ENCODE measurements at places on chromosomes 5 and 9.

- no peak for DNase-seq
These were observed 670.1 kb upstream of the CDH9 start for GRCh38 chr5:27708534-27708933.

GRCh38 chr5:149924486-149924885, 20.1 kb downstream of the PDE6A start:
- no peak for DNase-seq

DNA sequence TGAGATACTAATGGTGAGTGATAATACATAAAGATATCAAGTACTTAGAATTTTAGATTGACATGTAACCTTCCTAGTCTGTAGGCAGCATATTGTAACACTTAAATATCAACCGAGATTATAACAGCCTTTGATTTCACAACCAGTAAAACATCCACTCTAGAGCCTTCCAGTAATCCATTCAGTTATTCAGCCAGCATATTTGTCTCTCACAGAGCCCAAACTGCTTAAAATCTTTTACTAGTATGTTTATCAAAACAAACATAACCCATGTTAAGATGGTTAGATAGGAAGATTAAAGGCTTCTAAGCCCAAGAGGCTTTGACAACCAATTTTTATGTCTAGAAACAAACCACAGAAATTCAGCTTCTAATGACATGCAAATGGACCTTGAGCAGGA, 177.9 kb upstream of the FST start:
- no peak for DNase-seq

DNA sequence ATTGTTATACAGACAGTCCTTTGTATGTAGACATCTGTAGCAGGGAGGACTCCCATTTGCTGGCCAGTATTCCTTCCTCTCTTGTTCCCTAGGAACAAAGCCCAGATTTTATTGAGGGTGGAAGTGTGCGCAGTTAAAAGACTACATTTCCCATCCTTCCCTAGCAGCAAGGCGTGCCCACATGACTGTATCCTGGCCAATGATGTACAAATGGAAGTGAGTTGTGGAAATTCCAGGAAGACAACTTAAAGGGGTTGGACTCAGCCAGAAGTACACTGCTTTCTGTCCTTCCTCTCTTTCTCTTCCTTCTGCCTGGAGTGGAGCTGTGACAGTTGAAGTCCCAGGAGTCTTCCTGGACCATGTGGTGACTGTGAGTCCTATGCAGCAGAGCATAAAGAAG, 89.0 kb downstream of the HRH2 start:
- no peak for DNase-seq

GRCh38 chr9:37650873-37651768, at the start of gene FRMPD1:
Gene FRMPD1, plus strand, starts transcription at chr9:37650954. Its CDS starts 41,688 bp downstream, at chr9:37692642.
- peak; percentile 17 for DNase-seq

DNA sequence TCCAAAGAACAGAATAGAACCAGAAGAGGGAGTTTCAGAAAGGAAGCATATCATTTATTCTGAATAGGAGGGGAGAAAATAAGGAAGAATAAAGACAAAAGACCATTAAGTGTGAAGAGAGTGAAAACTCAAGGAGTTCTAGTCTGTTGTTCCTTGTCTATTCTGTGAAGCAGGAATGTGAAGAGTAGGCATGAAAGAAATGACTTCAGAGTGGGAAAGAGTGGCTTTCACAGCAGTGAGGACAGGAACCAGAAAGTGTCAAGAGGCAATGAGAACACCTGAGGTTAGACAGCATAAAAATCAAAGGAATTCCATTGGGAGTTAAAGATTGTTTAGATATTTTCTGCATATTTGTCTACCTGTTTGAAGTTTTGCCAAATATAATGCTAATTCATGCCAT, 768.8 kb upstream of the GRAMD2B start:
- no peak for DNase-seq

- DNase-seq, result no peak
These were observed 580.5 kb downstream of the TLE1 start for GRCh38 chr9:81108821-81109220.

DNA sequence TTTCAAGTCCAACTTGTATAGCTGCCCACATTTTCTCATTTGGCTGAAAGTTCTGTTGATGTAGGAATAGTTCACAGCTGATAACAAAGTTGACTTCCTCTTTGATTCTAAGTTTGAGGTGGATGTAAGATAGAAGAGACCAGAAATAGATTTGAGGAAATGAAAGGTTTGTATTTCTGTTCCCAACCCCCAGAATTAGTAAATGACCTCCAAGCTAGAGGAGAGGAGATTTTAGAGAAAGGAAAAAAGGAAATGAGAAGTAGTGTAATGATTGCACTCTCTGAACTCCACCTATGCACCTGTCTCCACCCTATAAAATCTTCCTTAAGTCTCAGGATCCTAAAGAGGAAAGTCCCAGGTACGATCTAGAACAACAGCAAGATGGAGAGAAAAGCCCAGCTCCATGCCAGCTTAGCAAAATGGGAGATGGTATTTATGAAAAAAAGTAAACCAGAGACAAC, 130.4 kb upstream of the POC5 start:
- DNase-seq, result no peak

DNA sequence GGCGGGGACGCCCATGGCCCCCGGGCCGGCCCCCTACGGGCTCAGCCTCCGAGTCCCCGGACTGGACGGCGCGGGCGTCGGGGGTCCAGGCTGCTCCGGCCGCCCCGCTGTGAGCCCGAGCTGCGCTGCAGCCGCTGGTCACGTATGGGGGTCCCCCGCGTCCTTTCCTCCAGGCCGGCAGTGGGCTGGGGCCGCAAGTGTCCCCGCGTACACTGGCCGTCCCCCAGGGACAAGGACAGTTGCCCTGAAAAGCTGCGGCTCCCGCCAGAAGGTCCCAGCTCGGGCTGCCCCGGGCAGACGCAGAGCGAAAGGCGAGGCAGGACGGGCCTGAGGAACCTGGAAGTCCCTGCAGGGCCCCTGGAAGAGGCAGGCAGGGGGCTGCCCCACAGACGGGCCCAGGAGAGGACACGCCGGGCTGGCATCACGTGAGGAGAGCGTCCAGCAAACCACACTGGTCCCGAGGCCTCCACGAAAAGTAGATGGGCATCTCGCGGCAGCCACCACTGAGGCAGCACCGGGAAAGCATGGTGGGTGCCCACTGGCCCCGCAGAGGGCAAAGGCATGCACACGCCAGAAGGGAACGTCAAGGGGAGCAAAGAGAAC, 3.3 kb upstream of the NKD2 start:
- no peak for DNase-seq

- no peak for DNase-seq
These were observed 94.2 kb downstream of the ADAMTS19 start for GRCh38 chr5:129554134-129554904.

DNA sequence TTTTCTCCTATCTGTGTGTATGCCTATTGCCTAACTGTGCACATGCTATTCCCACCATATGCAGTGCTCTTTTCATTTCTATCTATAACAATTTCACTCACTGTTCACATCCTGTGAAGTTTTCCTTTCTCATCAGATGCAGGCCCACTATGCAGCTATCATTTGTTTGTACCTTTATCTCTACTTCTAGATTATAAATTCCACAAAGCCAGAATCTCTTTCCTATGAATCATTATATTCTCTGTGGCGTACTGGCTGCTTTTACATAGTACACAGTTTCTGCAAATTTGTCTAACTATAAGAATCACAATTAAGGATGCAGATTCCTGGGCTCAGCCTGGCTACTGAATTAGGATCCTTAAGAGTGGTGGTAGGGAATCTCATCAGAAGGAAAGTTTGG, 600.8 kb upstream of the ARRDC3 start:
- DNase-seq, result no peak

- DNase-seq, result no peak
These were observed 618.7 kb upstream of the CDH6 start for GRCh38 chr5:30574761-30575160.

GRCh38 chr5:175883506-175883905, 12.1 kb downstream of the CPLX2 start:
- no peak for DNase-seq

DNA sequence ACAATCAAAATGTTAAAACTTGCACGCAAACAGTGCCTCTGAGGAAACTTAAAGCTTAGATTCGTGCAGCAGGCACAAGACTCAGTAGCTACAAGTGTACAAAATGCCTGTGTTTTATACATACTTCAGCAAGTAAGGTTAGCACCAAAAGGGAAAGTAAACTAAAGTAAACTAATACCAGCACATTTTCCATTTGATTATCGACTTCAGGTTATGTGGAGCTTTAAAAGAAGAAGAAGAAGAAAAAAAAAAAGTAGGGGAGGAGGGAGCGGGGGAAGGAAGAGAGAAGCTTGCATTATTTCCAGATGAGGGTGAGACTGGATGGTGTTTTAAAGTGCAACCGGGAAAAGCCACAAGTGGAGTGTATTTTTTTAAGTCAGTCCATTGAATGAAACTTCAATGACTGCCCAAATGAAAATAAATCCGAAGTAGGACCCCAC, 596 bp upstream of the ADAMTS6 start:
- no peak for DNase-seq

GRCh38 chr5:72653586-72653985, 146.4 kb upstream of the ZNF366 start:
- DNase-seq, result no peak

- no peak for DNase-seq
These were observed 24.6 kb downstream of the RFK start for GRCh38 chr9:76369583-76369982.

DNA sequence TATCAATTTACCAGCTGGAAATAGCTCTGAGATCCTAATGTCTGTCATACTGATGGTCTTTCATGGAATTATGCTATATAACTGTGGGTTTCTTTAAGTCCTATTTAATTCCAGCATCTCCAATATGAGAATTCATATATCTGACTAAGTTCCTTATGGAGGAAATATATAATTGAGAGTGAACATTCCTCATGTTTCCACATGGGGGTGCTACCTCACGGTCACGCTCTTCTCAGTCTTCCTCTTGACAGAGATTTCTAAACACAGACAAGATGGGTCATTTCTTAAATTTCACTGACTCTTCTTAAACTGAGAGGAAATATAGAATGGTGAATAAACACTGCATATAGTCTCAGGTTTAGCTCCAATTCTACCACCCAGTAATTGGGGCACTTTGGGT, 212.1 kb downstream of the SLF1 start:
- DNase-seq, result no peak

- DNase-seq, result no peak
These were observed 48.7 kb upstream of the C5orf47 start for GRCh38 chr5:173940269-173940668.

DNA sequence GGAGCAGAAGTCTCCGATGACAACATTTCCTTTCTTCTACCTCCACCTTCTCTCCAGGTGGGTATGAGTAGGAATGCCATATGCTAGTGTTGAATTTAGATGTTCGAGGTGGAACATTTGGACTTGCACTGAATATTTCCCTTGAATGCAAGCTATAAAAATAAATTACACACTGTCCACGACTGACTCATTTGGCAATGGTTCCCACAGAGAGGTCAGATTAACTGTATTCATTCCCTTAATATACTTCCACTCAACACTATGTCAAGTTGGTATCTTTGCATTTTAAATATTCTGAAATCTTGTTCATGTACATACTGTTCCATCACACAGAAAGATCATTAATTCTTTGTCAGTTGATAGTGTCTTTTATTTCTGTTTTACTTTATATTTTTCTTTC, 222.6 kb upstream of the PIK3R1 start:
- DNase-seq, result no peak

- no peak for DNase-seq
These were observed 11.8 kb upstream of the REEP5 start for GRCh38 chr5:112933651-112934365.

DNA sequence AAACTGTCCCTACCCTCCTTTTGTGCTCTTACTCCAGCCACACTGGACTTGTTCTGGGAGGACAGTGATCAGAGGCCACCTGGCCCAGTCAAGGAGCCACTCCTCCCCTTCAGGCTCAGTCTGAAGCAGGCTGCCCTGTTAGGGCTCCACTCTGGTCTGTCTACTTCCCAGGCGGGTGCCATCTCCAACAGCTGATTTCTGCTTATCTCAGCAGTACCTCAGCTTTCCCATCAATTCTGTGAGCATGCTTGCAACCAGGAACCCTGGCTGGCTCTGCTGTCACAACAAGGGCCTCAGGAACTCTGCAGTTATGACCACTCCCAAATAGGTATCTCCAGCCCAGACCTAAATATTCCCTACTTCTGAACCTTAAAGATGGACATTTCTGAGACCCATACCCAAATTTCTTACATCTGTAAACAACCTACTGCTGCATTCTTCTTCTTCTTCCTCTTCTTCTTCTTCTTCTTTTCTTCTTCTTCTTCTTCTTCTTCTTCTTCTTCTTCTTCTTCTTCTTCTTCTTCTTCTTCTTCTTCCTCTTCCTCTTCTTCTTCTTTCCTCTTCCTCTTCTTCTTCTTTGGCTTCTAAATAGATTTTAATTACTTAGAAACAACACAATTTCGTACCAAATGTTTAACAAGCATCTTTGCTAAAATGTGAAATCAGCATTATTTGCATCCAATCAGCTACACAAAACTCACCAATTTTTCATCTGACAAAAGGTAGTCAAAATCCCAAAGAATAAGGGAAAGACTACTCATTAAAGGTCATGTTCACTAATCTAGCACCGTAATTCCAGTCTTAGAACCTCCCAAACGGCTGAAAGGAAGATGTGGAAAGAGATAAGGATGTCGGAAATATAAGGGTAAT, 13.6 kb upstream of the SLC22A4 start:
- no peak for DNase-seq

GRCh38 chr5:168438349-168438748, 47.9 kb upstream of the RARS1 start:
- DNase-seq, result no peak

GRCh38 chr9:72440992-72441847, 76.2 kb upstream of the ZFAND5 start:
- no peak for DNase-seq

DNA sequence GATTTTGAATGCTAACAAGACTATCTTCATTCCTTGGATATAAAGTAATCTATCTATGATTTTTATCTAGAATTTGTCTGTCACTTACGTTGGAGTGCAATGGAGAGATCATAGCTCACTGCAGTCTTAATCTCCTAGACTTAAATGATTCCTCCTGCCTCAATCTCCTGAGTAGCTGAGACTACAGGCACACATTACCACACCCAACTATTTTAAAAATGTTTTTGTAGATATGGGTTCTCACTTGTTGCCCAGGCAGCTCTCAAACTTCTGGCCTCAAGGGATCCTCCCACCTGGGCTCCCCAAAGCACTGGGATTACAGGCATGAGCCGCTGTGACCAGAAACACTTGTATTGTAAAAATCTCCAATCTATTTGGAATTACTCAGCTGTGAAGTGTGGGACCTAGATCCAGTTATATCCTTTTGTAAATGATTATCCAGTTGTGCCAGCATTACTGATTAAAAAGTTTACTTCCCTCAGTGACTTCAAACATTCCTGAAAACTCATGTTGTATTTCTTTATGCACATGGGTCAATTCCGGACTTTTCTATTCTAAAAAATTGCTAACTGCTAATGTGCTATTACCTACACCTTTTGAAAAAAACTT, 1793.8 kb upstream of the WWC1 start:
- DNase-seq, result no peak

DNA sequence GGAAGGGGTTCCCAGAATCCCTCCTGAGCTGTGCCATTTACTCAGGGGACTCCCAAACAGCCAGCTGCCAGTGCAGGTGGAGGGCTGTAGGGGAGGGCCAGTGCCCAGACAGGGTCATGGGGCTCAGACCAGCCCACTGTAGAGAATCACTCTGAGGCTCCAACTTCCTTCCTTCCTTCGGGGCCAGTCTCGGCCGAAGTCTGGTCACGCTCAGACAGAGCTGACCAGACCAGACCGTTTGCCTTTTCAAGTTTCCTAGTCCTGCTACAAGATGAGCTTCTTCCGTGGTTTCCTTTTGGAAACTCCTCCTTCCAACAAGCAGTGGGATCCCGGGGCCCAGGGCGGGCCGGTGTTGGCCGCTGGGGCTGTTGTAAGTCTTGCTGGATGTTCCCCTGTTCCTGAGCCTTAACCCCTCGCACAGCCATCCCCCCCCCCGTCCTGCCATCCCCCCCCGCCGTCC, 52.6 kb downstream of the SAR1B start:
- no peak for DNase-seq

All from stimulated activated CD4-positive, alpha-beta T cell treated with anti-CD3 and anti-CD28 coated beads, Interleukin-2, amount 100 ng/mL, for 4 hours (primary cell).